Cardiac fibroblast (primary cell): ENCODE measurements at places on chromosomes 6 and 20.
A peak's percentile ranks its signal among the peaks of the same experiment; 100 is the strongest.

DNA sequence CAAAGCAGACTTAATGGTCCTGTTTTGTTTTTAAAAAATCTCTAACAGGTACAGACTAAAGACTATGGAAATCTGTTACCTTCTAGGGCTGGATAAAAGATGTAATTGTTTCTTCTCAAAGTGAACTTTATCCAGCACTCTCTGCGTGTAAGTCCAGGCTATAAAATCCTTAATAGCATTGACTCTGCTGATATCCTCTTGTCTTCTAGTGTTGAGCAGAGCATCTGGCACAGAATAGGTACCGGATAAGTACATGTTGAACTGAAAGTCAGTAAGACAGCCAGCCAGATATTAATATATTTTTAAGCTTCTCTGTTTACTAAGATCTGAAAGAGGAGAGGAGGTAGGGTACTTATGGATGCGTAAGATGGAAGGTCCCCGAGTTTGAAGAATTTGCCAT, 262.3 kb downstream of the TBC1D7 start:
- no peak for DNase-seq

DNA sequence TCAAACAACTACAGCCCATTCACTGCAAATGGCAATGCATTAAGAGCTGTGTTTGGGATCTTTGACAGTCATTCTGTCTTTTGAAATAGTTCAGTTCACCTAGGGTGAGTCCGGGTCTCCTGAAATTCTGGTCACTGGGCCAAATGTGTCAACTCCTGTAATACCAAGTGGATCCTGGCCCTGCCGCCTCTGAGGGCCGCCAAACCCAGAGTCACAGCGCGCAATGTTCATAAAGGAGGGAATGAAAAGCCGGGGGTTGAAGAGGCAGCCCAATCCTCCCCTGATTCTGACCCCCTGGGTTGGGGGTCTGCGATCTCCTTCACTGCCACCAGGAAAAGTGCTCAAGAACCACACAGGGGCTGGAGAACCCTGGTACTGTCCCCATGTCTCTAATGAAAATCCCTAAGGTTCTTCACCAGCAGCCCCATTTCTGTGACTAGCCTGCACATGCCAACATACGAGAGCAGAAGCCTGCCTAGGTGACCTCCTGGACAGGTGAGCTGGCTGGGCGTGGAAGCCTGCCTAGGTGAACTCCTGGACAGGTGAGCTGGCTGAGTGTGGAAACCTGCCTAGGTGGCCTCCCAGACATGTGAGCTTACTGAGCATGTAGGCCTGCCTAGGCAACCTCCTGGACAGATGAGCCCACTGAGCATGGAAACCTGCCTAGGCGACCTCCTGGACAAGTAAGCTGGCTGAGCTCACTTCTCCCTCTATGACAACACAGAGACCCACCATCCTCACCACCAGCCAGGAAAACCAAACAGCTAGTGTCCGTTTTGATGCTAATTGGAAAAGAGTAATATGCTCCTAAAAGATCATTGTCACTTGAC, 16.1 kb upstream of the APMAP start:
- no peak for DNase-seq

DNA sequence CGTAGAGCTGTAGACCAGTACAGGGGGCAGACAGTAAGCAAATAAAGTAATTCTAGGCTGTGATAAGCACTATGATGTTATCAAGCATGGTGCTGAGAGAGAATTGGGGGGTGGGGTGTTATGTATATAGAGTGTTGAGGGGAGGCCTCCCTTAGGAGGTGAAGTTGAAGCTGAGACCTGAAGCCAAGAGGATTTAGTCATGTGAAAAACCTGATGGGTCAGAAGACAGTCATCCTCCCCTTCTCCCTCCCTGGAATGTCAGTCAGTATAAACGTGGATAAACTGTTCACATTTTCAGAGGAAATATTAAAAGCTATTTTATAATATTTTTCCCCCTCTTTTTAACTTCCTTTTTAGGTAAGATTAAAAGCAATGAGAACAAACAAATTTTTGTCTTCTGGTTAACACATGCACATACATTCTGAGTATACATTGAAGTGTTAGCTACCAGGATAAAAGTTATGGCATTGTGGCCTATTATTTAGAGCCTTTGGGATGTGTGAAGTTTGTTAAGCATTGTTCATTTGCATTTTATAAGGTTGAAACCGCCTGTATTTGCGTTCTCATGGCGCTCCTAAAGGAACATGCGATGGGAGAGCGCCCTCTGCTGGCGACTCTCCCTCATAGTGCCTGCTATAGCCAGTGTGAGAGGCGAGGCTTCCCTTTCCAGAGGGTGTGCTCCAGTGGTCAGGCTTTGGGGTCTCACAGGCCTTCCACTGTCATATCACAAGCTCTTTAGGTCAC, 35.4 kb upstream of the MAPK13 start:
- peak; percentile 84 for DNase-seq

GRCh38 chr6:47234266-47234933, 75.3 kb downstream of the TNFRSF21 start:
- DNase-seq: no peak

DNA sequence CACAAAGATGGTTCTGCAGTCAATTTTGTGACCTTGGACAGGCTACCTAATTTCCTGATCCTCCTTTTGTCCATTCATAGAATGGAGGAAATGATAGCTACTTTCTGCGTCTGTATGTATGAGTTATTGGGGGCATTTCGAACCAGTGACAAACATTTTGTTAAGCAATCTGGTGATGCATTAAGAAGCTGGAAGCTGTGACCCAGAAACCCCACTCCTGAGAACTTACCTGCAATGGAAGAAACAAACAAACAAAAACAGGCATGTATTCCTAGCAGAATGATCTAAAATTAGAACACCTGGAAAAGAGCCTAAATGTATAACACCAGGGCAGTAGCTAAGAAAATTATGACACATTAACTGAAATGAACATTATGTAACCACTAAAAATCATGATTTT, 33.4 kb upstream of the PRND start:
- no peak for DNase-seq

- peak; percentile 31 for DNase-seq
Observed at GRCh38 chr20:52379723-52380336, 188.3 kb upstream of the ZFP64 start.

DNA sequence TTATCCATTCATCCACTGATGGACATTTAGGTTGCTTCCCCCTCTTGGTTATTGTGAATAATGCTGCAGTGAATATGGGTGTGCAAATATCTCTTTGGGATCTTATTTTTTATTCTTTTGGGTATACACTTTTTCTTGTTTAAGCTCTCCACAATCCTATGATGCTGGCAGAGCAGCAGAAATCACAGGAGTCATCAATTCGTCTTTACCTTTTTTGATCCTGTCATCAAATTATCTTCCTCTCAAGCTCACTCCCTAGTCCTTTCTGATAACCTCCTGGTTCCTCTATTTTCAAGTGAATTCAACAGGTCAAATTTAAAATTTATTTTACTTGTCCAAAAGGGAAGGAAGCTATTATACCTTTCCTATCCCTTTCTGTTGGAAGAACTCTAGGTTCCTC, 89.1 kb downstream of the PLCG1 start:
- no peak for DNase-seq

DNA sequence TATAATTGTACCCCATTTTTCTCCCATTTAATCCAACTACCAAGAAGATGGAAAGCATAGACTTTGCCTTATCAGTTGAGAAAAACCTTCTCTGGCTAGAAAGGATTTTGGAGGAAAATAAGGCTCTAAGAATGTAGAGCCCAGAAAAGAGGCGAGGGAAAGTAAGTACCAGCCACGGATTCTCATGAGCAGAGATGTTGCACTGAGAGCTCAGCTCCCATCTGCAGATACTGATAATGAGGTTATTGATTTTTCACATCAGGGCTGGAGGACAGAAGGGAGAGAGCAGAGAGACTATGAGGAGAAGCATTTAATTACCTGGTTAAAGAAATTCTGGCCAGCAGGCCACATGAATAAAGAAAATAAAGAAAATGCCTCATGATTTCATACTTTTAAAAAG, 104.4 kb upstream of the FAM184A start:
- no peak for DNase-seq

DNA sequence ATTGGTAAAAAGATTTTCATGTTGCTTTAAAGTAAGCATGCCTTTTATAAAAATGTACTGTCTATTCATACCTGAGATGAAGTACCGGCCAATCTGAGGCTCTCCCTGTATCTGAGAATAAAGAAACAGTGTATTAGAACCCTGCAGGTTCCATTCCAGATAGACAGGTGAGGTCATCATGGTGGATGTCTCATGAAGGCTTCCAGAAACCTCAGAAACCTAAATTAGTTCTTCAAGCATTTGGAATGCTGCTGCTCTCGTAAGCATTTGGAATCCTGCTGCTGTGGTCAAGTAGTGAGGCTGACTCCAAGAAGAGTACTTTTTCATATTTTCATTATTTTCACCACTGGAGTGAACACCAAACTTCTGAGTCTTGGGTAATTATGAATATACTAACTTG, 642.3 kb downstream of the MAFB start:
- no peak for DNase-seq

DNA sequence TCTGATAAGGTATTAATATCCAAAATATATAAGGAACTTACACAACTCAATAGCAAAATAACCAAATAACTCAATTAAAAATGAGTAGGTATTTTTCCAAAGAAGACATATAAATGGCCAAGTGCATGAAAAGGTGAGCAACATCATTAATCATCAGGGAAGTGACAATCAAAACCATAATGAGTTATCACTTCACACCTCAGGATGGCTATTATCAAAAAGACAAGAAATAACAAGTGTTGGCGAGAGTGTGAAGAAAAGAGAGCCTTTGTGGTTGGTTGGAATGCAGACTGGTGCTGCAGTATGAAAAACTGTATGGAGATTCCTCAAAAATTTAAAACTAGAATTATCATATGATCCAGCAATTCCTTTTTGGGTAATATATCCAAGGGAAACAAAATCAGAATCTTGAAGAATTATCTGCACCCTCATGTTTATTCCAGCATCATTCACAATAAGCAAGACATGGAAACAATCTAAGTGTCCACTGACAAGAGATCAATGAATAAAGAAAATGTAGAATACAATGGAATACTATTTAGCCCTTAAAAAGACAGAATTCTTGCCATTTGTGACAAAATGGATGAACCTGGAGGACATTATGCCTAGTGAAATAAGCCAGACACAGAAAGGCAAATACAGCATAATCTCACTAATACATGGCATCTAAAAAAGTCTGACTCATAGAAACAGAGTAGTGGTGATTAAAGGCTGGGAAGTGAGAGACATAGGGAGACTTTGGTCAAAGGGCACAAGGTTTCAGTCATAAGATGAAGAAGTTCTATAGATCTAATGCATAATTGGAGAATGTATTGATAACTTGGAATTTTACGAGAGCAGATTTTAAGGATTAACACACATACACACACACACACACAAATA, 175.6 kb downstream of the FOXA2 start:
- no peak for DNase-seq

- peak; percentile 22 for DNase-seq
Observed at GRCh38 chr6:21455071-21455470, 138.5 kb upstream of the SOX4 start.

- DNase-seq: no peak
Observed at GRCh38 chr6:105911106-105911629, 175.0 kb upstream of the PRDM1 start.

- peak; percentile 40 for DNase-seq
Observed at GRCh38 chr20:6635034-6635736, 132.3 kb upstream of the BMP2 start.

- no peak for DNase-seq
Observed at GRCh38 chr6:11929241-11929835, 82.8 kb upstream of the HIVEP1 start.

DNA sequence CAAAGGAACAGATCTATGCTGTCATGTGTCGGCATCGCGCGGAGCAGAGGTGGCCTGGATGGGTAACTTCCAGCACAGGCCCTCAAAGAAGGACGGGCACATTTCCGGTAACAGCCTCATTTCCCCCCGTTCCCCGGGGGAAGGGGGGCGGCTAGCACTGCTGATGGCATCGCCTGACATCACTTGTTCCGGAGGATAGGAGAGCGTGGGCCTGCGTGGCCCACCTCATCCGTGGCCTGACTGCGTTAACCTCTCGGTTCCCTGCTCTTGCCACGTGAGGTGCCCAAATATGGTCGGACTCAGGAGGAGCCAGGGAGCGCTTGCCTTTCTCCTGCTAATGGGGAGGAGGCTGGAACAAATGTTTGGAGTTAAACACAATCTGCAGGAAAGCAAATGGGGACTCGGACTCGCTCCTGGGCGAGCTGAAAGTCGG, at the start of gene AKAP12:
Gene AKAP12, plus strand, starts transcription at position 365 of the 433 bp plus-strand sequence. CDS start 596 bp downstream, outside the sequence.
- DNase-seq: peak; percentile 67

DNA sequence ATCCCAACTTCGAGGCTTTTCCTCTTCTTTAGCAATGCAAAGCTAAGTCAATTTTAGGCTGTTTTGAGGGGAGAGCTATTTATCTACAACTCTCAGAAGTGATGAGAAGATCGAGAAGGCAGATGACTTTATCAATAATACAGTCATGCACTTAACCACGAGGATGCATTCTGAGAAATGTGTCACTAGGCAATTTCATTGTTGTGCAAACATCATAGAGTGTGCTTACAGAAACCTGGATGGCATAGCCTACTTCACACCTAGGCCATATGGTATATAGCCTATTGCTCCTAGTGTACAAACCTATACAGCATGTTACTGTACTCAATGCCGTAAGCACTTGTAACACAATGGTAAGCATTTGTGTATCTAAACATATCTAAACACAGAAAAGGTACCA, 66.6 kb downstream of the PRND start:
- no peak for DNase-seq

- DNase-seq: peak; percentile 96
Observed at GRCh38 chr6:47168180-47168579, 126.0 kb upstream of the ADGRF1 start.

DNA sequence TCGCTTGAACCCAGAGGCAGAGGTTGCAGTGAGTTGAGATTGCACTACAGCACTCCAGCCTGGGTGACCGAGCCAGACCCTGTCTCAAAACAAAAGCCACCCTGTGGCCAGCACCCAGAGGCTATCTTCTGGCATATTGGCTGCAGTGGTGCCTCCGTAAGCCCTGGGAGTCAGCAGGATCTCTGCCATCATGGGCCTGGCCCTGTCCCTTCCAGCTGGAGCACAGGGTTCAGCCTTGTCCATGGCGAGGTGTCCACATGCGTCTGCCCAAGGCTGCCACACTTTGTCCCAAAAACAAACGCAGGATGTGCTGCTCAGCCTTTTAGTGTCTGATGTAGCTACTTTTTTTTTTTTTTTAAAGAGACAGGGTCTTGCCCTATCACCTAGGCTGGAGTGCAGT, 15.4 kb upstream of the MTG2 start:
- no peak for DNase-seq

DNA sequence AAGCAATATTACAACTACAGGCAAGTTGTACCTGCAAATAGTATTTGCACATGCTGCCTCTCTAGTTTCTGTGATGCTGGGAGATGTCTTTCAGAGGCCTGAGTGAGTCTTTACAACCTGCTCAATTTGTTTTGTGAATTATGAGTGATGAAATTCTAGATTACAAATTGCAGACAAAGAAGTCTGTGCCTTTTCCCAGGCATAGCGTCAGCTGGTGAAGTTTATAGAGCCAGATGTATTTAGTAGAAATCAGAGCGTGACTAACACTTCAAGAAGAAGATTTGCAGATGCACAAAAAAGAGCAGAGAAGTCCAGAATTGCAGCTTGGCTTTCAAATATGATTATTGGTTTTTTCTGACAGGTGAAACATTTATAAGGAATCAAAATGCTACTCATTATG, 289.9 kb downstream of the PLCB1 start:
- peak; percentile 25 for DNase-seq
